ENCODE measurements at places on chromosomes 1 and 21.
A peak's percentile ranks its signal among the peaks of the same experiment; 100 is the strongest.

DNA sequence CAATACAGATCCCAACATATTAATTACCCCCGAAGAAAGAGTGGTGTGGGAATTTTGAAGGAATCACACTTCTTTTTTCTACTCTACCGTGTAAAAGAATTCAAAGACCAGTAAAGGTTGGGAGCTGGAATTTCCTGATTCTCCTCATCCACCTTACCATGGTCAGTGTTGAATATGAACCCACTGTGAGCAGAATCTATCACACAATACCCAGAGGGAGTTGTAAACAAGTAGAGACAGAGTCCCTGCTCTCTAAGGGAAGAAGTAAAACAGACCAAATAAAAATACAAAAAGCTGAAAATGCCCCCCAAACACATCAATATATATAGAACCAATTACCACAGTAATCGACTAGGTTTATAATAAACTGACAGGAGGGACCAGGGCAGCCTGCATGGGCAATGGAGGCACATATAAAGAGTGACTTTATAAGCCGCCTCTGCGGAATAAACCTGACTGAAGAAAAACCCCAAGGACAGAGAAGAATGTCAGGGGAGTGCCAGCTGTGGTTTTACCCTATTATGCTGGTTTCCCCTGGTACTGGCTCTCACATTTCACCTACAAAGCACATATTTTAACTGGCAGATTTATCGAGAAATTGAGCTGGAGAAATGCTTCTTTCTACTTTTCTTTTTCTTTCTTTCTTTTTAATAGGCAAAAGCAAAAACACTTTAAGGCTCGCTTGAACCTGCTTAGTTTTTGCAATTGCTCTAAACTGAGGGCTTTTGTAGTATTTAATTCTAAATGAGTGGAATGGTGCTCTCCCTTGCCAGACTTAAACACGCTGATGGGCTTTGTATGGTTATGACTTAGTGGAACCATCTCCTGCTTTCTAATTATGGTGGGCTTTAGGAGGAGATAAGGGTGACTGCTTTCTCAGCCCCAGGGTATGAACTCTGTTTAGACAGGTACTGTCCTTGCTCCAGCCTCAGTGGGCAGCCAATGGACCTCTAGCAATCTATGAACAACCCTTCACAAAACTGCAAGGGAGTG, 244.8 kb downstream of the ASTN1 start:
- no peak for DNase-seq

DNA sequence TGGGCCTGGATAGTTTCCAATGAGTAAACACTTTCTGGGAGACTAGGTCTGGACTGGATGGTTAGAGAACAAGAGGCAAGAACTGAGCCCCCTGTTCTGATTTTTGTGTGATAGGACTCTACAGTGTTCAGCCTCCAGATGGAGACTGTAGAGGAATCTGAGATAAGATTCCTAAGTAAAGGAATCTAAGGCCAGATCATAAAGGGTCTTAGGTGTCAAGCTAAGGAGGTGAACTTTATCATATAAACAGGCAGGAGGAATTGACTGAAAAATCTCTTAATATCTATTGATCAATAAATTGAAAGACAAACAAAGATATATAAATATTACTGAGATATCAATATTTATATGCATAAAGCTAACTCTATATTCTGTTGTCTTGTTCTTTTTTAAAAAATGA, 449.1 kb upstream of the DAB1 start:
- no peak for DNase-seq

DNA sequence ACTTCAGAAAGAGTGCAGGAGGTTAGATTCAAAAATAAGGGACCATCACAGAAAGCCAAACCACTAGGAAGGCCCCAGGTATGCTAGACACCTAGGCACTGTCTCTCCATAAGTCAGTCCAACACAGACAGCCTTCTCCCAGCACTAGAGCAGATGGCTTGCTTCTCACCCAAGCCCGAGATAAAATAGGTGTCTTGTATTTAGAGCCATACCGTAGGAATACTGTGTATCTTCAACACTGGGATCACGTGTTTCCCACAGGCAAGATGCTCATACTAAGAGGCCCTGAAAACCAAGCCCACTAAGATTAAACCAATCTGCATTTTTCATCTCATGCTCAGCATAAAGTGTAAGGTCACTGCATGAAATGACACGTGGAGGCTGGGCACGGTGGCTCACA, 223.3 kb upstream of the KAZN start:
- DNase-seq = no peak

DNA sequence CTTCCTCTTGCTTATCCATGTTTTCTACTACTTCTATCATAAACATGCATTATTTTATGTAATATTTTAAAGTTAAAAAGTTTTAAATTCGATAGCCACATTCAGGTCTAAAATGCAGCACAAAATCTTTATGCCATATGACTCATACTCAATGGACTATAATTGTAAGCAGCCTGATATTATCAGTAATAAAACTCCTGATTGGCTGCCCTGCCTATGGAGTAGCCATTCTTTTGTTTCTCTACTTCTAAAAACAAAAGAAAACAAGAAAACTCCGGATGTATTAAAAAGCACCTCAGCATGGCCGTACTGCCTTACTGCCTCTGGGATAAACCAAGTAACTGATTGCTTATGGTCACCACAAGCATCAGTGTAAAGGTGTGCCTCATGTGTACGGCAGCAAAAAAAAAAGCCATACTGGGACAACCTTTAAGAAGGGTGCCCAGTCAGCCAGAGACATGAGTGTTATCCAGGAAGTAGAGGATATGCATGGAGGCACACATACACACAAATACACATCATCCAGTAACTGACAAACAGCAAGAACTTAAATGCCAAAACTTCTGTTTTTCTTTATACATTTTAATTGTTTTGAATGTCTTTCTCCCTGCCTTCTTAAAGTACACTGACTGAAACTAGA, 9.2 kb downstream of the SLC35D1 start:
- DNase-seq = no peak

- DNase-seq = no peak
These were observed 708.8 kb upstream of the CHRM3 start for GRCh38 chr1:238677567-238677966.

DNA sequence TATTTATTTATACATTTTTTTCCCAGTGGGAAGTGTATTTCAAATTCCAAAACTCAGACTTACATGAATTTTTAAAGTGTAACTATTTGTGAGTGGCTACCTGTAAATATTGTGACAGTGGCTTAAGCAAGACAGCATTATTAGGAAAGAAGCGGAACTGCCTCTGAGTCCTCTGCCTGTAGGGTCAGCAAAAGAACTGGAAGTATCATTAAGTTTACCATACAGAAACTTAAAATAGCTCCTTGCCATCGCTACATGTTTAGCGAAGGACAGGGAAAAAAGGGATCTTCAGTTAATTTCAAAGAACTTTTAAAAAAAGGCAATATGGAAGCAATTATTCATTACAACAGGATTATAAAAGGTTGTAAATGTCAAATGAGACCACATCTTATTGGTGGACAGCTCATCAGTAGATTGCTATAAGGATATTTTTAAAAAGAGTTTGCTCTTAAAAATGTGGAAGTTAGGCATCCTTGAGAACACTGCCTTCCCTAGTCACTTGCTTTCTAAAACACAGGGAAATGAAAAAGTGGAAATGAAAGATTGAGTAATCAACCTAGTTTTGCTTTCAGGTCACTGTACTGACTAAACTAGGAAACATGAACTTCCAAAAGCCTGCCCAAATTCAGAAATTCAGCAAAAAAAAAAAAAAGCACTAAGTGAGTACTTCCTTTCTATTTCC, 39.2 kb downstream of the NSL1 start:
- DNase-seq = no peak

DNA sequence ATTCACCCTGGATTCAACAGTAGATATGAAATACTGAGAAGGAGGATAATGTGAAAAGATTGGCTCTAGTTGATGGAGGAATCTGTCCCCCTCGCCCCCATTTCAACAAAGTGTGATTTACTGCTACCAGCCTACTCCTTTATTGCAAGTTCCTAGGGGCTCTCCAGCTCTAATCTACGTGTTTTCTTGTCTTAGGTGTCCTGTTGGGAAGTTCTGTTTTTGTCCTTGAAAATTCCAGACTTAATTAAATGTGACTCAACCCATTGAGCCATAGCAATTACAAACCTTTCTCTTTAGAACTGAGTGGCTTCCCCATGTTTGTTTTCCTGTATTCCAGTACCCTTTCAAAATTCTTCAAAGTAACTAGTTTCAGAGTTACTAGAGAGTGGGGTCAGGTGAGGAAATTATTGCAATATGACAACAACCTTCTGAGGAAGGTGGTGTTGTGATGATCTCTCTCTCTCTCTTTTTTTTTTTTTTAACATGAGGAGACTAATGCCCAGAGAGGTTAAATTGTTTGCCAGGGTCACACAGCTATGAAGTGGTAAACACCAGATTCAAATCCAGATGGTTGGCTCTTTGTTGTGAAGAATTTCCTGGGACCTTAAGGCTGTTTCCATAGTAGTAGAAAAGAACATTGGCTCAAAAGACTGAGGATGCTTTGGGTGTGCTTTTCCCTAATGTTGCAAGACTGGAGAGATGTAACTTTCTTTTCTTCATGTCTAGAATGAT, 3.5 kb downstream of the RGL1 start:
- DNase-seq = no peak

DNA sequence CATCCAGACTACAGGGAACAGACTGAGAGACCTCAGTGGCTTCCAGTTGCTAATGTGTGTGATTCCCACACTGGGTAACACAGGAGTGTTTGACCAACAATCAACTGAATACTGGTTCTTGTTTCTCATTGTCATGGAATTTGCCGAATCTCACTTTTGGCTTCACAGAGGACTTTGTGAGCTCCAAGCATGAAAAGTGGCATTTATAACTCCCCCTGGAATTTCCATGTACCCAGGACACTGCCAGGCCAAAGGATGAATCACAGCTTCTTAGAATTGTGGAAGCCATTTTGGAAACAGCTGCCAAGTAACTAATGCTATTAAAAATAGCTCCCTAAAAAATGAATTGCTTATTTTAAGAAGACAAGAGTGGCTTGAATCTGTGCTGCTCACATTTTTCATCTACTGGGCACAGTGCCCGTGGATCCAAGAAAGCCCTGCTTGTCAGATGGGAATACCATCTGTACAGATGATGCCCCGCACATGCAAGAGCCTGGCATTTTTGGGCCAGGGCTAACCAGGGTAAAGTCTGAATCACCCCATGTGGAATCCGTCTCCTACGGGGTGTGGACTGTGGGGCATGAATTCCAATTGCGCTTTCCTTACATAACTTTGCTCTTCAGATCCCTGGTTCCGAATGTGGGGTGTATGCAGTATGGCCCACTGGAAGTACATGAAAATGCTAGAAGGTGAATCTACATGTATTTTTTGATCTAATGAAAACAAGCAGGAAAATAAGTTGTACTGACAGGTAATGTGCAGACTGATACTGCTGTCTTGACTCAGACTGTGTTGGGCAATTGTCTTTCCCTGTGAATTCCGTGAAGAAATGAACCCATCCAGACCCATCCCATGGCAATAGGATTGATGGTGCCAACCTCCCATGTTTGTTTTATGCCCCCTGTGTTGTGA, 487.3 kb downstream of the SIPA1L2 start:
- no peak for DNase-seq

GRCh38 chr1:72283307-72284083, 1.2 kb upstream of the NEGR1 start:
- DNase-seq = peak; percentile 77

DNA sequence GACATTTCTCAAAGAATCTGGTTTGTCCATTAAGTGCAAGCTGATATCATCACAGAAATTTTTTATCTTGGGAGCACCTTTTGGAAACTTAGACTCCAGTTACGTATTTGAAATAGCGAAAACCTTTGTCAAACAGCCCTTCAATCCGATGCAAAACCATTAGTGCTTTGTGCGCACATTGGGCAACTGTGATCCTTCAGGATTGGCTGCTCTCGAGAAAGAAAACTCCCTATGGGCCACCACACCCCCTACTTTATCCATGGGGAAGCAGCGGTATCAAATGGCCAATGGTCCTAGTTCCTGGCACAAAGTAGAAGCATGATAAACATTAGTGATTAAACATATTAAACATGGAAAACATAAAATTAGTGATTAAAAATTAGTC, 16.0 kb upstream of the CD55 start:
- DNase-seq = no peak

DNA sequence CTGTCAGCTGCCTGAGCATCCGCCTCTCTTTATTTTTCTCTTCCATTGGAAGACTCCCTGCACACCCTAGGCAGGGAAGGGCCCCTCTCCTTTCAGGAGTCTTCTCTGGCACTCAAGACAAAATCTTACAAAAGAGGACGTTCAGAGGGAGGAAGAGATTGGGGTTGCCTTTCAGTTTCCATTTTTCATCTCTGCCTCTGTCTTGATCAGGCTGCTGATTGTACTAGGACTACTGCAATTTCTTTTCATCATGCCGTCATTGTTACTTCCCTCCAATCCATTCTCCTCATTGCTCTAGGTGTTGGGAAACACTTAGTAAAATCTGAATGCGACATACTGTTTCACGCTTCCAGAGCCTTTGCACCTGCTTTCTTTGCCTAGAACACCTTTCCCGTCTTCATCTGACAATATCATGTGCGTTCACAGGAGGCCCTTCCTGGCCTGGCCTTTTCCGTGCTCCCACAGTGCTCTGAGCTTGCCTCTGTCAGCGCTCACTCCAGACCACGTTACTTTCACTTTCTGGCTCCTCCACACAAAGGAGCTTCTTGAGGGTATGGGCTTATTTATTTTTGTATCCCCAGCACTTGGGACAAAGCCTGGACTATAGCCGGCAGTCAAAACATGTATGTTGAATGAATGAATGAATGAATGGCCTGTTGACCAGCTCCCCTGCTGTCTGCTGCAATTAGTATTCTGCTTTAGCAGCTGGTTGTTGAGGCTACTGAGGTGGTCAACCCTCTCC, 10.9 kb downstream of the LRRC71 start:
- no peak for DNase-seq

DNA sequence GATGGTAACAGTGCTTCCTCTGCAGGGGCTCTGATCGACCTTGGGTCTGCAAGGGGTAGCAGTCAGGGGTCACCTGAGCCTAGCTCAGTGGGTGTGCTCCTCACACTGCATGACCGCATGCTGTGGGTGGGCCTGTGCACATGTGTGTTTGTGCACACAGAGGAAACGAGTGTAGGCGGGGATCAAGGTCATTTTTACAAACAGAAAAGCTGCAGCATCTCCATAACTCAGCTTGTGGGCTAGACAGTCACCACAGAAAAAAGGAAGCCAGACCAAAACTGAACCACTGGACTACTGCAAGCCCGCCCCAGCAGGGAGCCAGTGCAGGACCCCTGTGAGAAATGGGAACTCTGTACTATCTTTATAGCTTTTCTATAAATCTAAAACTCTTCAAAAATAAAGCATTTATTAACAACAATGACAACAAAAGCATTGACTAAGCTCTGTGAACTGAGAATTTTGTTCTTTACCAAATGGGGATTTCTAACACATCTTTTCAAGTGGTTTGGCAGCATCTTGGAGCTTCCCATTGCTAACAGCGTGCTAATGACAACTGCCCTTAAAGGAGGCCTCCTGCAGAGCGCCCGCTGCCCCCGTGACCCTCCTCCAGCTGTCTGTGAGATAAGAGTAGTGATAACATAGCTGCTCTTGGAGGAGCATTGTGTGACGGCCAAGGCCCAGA, 19.9 kb upstream of the NEK2 start:
- no peak for DNase-seq

GRCh38 chr1:54335755-54336108, 70.5 kb downstream of the SSBP3 start:
- DNase-seq = no peak

Measured in NCI-H1417 (cell line).